ENCODE measurements at places on chromosomes 12 and 14. TPM values are rescaled to one million over a fixed set of nuclear protein-coding genes. Genes with fewer than 3 reads are reported as not detected.

OTX2 gene
- total RNA-seq: not detected

RNU6-8 gene
- not detected for total RNA-seq

LRTM2 gene
- not detected for total RNA-seq

VDR gene
- 10.7 TPM for total RNA-seq

DUSP16 gene
- total RNA-seq: 6.2 TPM

FOXN4 gene
- not detected for total RNA-seq

PLEKHD1 gene
- total RNA-seq: not detected

CCDC59 gene
- 46.9 TPM for total RNA-seq

TCL1B gene
- not detected for total RNA-seq

TSPAN19 gene
- total RNA-seq: under 0.01 TPM

COPS7A gene
- 97.4 TPM for total RNA-seq

PPFIA2 gene
- total RNA-seq: 2.2 TPM

BBOF1 gene
- 6.2 TPM for total RNA-seq

AKAP3 gene
- 1.1 TPM for total RNA-seq

SPX gene
- under 0.01 TPM for total RNA-seq

TAS2R42 gene
- not detected for total RNA-seq

MYH6 gene
- total RNA-seq: not detected

DRAM1 gene
- total RNA-seq: 10.0 TPM

PLA2G1B gene
- not detected for total RNA-seq

FOXG1 gene
- 0.20 TPM for total RNA-seq

CYP27B1 gene
- total RNA-seq: 0.39 TPM

CELA1 gene
- total RNA-seq: not detected

KCNH5 gene
- not detected for total RNA-seq

LMNTD1 gene
- 1.4 TPM for total RNA-seq

LALBA gene
- total RNA-seq: not detected

PRICKLE1 gene
- total RNA-seq: 14.0 TPM

REP15 gene
- total RNA-seq: 6.3 TPM

ITPK1 gene
- 13.6 TPM for total RNA-seq

CMTM5 gene
- not detected for total RNA-seq

TARBP2 gene
- 53.4 TPM for total RNA-seq

RASSF8 gene
- 69.4 TPM for total RNA-seq

PABPN1 gene
- 55.9 TPM for total RNA-seq

THAP2 gene
- 2.5 TPM for total RNA-seq

ASIC1 gene
- 2.6 TPM for total RNA-seq

PLCZ1 gene
- total RNA-seq: not detected

RPGRIP1 gene
- total RNA-seq: not detected

TOMM20L gene
- not detected for total RNA-seq

ACOT6 gene
- not detected for total RNA-seq

GLIPR1L1 gene
- total RNA-seq: not detected

MYO1A gene
- total RNA-seq: not detected

C14orf39 gene
- not detected for total RNA-seq

GALNT16 gene
- total RNA-seq: 2.3 TPM

RBM25 gene
- 35.2 TPM for total RNA-seq

ADAMTS20 gene
- not detected for total RNA-seq

MSI1 gene
- total RNA-seq: not detected

CISTR gene
- not detected for total RNA-seq

CLEC6A gene
- not detected for total RNA-seq

RBP5 gene
- not detected for total RNA-seq

AP4S1 gene
- total RNA-seq: 4.4 TPM

MYRFL gene
- not detected for total RNA-seq

GPX2 gene
- total RNA-seq: not detected

SDR9C7 gene
- not detected for total RNA-seq

ZNF385A gene
- 0.37 TPM for total RNA-seq

TAS2R20 gene
- 4.3 TPM for total RNA-seq

P2RX7 gene
- 1.8 TPM for total RNA-seq

KLHDC1 gene
- 2.9 TPM for total RNA-seq
